ENCODE measurements at places on chromosomes 4 and X.

- DNase-seq, result no peak
Measured at GRCh38 chrX:47156611-47157520, 11.8 kb downstream of the RBM10 start.

GRCh38 chr4:124684301-124684700 lies 28.2 kb downstream of the ANKRD50 start:
- DNase-seq, result no peak

DNA sequence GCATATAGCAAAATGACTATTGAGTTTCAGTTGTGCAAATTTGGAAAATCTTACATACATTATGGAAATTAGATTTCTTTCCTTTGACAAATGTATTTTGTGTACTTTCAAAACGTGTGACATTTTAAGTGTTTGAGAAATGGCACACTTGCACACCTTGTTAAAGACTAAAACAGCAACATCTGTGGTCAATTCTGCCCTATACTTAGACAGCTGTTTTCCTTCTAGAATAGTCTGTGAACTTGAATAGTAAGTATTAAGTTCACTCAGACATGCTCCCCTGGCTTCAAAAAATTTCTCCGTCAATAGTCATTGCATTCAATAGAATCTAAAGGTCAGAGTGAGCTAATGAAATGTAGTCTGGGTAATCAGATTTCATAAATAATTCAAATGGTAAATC lies 21.7 kb upstream of the TBC1D9 start:
- DNase-seq, result no peak

DNA sequence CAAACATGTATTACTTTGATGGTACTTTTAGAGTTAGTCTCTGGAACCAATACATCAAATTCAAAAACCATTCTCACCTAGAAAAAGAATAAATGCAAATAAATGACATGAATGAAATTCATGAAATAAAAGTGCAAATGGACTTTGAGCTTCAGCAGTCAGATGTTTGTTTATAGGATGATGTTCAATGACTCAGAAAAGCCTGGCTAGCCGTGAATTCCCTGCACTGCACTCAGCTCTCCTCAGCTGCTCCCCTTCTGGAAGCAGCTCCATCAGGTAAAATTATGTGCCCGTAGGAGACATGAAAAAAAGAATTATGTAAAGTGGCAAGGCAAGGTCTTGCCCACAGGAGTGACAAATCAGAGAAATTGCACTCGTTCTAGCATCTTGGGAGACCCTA lies 390.6 kb downstream of the GPM6A start:
- no peak for DNase-seq

GRCh38 chr4:169099771-169100180 lies 89.7 kb upstream of the CBR4 start:
- no peak for DNase-seq

GRCh38 chr4:152162331-152162697 lies 373.6 kb downstream of the FBXW7 start:
- no peak for DNase-seq

DNA sequence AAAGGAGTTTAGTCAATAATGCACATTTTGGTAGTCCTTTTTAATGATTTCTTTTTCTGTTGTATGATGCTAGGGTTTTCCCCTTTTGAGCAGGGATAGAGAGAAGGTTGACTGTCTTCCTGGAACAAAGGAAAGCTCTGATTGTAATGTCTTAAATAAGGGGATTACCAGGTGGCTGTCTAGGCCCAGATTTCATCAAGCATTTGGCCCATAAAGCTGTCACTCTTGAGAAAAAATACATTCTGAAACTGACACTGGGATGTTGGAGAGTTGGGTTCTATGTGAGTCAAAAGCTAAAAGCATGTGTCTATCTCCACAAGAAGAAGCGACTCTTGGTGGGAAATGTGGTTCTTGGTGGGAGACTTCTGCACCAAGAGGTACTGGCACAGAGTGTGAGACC lies 26.4 kb downstream of the KIAA1210 start:
- DNase-seq, result no peak

GRCh38 chr4:83356899-83357661 lies 22.4 kb upstream of the HPSE start:
- no peak for DNase-seq

- DNase-seq, result no peak
Measured at GRCh38 chr4:164134388-164134787, 619.5 kb upstream of the SMIM31 start.

- DNase-seq, result no peak
Measured at GRCh38 chrX:9286234-9286633, 178.6 kb upstream of the TBL1X start.

GRCh38 chrX:149515954-149516602 lies 11.0 kb upstream of the IDS start:
- DNase-seq, result no peak

- no peak for DNase-seq
Measured at GRCh38 chrX:33725535-33726210, 406.4 kb downstream of the FAM47A start.

GRCh38 chr4:173531086-173531965 lies 1.3 kb upstream of the HAND2 start:
- DNase-seq, result no peak

DNA sequence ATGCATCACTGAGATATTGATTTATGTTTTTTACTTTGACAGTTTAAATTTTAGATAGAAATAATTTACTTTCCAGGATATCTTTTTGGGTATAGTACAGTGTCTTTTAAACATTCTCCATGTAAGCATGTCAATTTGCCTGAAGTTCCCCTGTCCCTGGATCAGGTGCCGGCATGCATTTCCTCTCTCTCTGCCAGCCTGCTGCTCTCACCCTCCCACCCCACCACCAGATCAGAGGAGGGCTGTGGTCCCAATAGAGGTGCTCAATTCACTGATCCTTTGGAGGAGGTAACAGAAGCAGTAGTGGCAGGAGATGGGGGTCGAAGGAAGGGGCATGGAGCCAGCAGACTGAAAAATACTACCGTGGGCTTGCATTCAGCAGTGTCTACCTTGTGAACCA lies 28.3 kb upstream of the DSPP start:
- no peak for DNase-seq

DNA sequence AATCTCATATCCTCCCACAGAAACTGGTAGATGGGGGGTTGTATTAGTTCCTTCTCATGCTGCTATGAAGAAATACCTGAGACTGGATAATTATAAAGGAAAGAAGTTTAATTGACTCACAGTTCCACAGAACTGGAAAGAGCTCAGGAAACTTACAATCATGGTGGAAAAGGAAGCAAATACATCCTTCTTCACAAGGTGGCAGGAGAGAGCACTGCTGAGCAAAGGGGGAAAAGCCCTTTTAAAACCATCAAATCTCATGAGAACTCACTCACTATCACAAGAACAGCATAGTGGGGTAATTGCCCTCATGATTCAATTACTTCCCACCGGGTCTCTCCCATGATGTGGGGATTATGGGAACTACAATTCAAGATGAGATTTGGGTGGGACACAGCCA lies 250.5 kb upstream of the GPRIN3 start:
- no peak for DNase-seq

DNA sequence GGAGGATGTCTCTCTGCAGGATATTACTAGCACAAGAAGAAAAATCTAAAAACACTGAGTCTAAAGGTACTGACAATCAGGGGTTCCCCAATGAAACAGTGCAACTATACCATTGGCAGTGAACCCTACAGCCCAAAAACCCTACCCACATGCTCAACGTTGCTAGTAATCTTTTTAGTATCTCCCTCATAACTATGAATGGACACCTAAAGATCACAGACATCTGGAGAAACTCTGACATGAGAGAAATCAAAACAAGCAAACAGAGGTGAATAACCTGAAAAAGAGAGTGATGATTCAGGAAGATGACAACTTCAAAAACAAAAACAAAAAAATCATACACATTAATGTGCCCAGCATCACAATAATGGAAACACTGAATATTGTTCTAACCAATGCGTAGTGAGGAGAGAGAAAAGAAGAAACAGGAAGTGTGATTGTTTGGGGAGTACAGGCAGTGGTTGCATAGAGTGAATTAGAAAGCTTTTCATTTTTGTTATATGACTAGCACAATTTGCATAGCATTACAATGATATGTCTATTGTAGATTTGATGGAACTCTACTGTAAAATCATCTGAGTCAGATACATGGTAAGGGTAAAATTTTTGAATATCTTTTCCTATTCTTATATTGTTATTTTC lies 78.9 kb upstream of the FMR1 start:
- no peak for DNase-seq

GRCh38 chr4:165502916-165503907 lies 124.4 kb downstream of the CPE start:
- DNase-seq, result no peak

DNA sequence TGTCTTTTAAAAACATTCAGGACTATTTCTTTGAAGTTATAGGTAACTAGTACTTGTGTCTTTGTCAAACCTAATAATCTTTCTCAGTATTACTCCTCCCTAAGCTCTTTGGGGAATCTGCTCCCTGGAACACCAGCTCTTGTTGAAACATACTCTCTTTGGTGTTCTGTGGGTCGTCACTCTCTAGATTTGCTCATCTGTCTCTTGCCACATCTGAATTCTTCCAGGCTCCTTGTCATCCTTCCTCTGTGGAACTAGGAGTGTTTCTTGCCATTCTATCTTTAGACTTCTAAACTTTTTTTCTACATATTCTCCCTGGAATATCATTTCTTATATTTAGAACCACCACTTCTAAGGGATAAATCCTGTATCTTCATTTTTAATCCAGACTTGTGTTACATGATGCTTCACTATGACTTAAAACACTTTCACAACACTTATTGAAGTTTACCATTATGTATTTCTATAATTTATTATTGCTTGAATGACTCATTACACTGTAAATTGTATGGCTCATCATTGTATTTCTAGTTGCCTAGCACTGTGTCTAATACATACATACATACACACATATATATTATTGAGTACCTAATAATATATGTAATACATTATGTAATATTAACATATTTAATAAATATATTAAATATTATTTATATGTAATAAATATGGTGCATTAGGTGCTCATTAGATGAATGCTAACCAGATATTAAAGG lies 186.1 kb downstream of the TMA16 start:
- no peak for DNase-seq
